ENCODE measurements at places on chromosomes 12 and 14.

DNA sequence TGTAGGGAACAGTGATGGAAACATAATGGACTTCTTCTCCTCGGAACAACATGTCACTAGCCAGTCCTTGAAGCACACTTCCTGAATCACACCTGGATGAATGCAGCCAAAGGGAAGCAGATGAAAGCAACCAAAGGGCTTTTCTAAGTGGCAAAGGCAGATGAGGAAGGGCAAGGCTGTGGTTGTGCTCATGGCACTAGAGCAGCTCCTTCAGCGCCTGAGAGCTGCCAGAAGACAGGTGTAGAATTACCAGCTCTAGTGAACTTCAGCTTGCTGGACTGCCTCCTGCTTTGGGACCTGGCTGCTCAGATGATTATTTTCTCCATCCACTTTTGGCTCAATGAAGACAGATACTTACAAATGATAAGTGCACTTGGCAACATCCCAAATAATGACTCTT lies 1372.1 kb upstream of the SEL1L start:
- DNase-seq, result no peak

DNA sequence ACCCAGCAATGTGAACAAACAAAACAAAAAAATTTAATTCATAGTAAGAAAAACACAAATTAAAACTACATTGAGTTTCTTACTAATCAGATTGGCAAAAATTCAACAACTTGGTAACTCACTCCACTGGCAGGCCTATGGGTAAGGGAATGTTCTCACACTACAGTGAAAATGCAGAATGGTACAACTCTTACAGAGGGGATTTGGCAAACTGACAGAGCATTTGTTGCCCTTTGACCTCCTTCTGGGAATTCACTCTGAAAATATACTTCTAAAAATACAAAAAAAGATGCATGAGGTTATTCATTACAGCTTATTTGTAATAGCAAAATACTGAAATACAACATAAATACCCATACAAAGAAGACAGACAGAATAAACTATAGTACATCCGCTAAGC lies 32.8 kb downstream of the ABCD2 start:
- no peak for DNase-seq

DNA sequence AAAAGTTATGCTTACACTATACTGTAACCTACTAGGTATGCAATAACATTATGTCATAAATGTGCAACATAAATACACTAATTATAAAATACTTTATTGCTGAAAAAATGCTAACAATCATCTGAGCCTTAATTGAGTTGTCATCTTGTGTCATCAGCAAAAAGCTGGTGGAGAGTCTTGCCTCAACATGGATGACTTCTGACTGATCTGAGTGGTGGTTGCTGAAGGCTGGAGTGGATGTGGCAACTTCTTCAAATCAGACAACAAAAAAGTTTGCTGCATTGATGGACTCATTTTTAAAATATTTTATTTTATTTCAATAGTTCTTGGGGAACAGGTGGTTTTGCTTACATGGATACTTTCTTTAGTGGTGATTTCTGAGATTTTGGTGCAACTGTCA lies 93.9 kb upstream of the AMN1 start:
- DNase-seq, result no peak

- no peak for DNase-seq
These were observed 95.0 kb downstream of the LMNTD1 start for GRCh38 chr12:25458047-25458552.

GRCh38 chr12:48631071-48631470 lies 51.0 kb downstream of the KANSL2 start:
- DNase-seq, result no peak

DNA sequence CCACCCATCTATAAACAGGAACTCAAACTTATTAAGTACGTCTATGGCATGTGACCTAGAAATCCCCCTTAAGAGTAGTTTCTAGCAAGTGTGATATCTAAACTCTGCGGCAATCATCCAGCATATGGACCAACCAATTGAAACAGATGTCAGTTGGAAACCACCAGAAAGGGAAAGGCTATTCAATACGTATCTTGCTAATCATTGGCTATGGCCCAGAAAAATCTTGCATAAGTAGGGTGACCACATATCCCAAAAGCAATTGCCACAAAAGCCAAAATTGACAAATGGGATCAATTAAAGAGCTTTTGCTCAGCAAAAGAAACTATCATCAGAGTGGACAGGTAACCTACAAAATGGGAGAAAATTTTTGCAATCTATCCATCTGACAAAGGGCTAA lies 24.2 kb downstream of the SYNJ2BP start:
- DNase-seq, result no peak

- DNase-seq, result no peak
These were observed 8.6 kb upstream of the ANKRD9 start for GRCh38 chr14:102518063-102518648.

GRCh38 chr12:117047810-117048584 lies 51.2 kb downstream of the TESC start:
- DNase-seq, result no peak

DNA sequence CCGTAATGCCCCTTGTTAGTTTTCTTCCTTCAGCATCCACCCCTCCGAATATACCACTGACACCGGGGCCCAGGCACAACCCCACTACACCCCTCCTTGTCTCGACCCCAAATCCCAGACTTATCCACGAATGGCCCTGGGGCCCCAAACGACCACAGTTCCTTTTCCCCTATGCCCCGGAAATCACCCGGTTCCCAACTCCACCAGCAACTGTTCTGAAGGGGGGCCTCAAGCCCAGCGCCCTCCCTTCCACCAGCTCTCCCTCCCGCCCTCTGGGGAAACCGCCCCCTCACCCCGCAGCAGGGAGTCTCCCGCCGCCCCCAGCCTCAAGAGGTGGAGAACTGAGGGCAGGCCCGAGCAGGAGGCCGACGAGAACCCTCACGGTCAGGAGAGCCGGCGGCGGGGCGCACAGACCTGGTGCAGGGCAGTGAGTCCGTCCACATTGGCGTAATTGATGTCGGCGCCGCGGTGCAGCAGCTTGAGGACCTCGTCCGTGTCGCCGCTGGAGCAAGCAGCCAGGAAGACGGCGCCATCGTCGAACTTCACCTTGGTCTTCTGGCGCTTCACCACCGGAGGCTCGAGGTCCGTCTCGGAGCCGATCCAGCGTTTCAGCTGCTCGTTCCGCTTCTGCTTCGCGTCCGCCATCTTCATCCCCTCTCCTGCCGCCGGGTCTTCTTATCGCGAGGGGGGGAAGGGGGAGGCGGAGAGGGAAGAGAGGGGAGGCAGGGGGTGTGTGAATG lies 446 bp downstream of the PPP1R12A start:
- peak; percentile 85 for DNase-seq

DNA sequence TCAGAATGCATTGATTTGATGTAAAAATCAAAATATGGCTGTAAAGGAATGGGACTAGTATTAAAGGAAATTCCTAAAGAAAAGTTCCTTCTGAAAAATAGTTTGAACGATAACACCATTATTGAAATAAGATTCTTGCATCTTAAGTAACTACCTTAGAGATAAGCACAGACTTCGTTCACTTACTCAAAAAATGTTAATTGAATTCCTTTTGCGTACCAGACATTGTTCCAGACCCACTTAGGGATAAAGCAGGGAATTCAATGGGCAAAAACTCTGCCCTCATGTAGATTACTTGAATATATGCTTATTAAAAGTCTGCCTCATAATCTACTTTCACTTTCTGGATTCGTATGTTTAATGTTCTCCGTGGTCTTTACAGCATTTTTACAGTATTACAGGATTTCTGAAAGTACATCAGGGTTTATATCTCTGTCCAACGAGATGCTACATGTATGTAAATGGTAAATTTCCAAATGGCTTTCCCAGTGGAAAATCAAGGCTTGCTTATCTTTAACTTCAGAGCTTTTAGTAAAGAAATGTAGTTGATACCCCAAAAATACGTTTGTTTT lies 213.7 kb downstream of the GXYLT1 start:
- no peak for DNase-seq

DNA sequence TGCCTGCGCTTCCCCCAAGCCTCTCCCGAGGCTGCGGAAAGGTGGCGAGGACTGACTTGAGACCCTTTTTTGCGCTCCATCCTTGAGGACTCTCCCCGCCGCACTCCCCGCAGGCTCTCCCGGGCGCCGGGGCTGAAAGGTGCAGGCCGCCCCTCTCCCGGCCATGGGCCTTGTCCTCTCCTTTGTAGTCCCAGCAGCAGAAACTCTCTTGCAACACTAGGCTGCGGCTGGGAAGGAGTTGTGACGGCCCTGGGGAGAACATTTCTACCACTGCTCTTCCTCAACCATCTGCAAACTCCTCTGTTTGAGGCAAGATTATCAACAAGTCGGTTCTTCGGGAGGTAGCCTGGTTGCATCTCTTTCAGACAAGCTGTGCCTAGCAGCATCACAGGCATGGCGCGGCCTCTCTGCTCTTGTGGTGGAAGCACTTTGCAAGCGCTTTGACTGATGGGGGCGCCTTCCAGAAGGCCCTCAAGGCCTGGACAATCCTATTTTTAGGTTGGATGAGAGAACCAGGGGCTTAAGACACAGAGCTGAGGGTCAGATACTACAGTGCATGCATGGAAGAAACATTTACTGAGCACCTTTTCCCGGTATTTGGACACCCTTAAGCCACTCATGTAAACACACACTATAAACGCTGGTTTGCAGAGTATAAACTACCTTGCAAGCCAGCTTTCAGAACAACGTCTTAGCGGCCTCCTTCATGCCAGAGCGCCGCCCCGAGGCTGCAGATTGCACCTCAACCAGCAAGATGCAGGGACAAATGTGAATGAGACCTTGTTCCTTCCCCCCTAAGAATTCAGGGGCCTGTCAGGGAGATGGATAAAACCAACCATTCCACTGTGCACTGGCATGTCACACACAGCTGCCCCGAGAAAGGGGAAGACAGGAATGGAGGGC lies 1.2 kb upstream of the PRIMA1 start:
- no peak for DNase-seq

GRCh38 chr12:51198568-51199365 lies 19.1 kb downstream of the POU6F1 start:
- no peak for DNase-seq

DNA sequence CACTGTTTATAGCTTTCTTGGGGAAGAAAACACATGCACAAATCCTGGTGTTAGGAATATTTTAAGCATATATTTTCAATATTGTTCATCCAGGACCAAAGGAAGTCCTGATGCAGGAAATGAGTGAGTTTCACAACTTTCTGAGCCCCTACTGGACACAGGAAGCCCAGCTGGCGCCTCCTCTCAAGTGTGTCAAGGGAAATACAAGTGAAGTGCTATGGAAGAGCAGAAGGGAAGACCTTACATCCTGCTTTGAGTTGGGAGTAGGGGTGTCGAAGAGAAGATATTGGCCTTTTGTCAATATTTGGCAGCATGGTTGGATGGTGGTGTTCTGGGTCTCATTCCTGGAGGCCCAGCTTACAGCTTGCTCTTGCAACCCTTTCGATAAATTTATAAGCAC lies 66.1 kb upstream of the ZDHHC17 start:
- DNase-seq, result no peak

DNA sequence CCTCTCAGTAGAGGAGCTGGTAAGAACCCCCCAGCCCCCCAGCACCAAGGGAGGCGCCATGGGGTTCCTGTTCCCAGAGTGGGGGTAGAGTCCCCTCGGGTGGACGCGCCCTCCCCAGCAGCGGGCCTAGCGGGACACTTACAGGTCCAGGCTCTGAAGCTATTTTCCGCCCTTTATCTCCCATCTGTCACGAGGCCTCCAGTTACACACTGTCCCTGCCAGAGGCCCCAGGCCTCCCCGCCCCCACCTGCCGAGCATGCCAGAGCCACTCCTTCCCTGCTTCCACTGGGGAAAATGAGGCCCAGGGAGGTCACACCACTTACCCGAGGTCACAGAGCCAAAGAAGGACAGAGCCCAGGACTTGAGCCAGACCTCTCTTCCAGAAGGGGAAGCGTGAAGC lies 3.1 kb downstream of the C14orf180 start:
- DNase-seq, result no peak

DNA sequence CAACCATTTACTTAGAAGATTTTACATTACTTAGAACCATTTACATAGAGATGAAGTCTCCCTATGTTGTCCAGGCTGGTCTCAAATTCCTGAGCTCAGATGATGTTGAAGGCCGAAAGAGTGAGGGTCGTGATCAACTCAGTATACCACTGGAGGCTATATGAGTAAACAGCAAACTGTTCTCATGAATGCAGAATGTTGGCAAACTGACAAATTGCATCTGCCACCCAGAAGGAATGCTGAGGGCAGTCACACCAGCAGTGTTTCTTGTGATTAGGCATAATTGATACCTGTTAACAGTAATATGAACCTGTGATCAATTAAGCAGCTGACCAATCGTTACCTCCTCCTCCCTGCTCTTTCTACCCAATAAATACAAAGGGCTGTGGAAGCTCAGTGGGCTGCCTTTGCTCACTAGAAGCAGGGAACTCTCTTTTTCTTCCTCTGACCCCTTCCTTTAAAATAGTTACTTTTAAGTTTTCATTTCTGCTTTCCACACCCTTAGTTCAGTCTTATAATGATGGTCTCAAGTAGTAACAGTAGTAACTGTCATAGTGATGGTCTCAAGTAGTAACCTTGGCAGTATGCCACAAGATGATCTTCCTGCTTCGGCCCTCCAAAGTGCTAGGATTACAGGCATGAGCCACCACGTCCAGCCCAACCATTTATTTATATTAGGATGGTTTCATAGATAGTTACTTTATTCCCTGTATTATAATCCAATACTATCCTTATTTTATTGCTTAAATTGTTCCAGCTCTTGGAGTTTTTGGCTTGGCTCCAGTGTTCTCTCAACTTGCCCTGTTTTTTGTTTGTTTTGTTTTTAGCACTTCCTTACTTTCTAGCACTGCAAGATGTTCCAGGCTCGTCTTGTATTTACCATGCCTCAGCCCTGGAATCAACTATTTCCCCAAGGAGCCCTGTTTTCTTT lies 25.8 kb downstream of the LIMA1 start:
- no peak for DNase-seq

GRCh38 chr14:88983755-88984154 lies 159.3 kb downstream of the TTC8 start:
- no peak for DNase-seq

- DNase-seq, result no peak
These were observed 448.3 kb downstream of the PCNX1 start for GRCh38 chr14:71355324-71356201.

DNA sequence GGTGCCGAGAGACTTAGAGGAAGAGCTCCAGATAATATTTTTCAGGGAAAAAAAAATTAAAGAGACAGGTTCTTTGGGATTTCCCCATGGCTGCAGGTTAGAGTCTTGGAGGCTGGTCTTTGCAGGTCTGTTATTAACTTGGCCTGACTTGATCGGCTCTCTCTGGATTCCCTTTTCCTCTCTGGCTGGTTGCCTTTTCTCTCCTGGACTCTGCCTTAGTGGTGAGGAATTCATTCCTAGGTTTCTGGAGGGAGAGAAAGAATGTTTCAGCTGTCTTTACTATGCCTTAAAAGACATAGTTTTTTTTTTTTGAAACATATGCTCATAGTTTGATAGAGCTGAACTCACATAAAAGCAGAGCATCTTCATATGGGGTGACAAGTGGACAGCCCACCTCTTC lies 336.3 kb downstream of the BMP4 start:
- no peak for DNase-seq

DNA sequence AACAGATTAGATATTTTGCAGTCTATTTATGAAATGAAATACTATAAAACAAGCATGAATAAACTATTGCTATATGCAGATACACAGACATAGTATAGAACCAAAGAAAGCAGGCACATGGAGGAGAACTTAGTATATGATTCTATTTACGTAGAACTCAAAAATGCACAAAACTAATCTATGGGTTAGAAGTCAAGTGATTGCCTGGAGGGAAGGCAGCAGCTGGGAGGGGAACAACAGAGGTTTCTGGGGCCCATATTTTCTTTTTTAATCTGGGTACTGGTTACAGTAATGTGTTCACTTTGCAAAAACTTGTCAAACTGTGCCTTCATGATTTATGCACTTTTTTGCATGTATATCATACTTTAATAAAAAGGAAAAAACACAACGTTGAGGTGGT lies 202.0 kb downstream of the BCAT1 start:
- DNase-seq, result no peak
